ENCODE measurements at places on chromosomes 12 and 14. TPM values are rescaled to one million over a fixed set of nuclear protein-coding genes. Genes with fewer than 3 reads are reported as not detected.

The HOXC5 gene
- total RNA-seq, result 1.1 TPM

The OTX2 gene
- 0.04 TPM for total RNA-seq

The GARIN6 gene
- not detected for total RNA-seq

The SLC17A8 gene
- total RNA-seq, result 0.35 TPM

The KRT73 gene
- 0.09 TPM for total RNA-seq

DNA sequence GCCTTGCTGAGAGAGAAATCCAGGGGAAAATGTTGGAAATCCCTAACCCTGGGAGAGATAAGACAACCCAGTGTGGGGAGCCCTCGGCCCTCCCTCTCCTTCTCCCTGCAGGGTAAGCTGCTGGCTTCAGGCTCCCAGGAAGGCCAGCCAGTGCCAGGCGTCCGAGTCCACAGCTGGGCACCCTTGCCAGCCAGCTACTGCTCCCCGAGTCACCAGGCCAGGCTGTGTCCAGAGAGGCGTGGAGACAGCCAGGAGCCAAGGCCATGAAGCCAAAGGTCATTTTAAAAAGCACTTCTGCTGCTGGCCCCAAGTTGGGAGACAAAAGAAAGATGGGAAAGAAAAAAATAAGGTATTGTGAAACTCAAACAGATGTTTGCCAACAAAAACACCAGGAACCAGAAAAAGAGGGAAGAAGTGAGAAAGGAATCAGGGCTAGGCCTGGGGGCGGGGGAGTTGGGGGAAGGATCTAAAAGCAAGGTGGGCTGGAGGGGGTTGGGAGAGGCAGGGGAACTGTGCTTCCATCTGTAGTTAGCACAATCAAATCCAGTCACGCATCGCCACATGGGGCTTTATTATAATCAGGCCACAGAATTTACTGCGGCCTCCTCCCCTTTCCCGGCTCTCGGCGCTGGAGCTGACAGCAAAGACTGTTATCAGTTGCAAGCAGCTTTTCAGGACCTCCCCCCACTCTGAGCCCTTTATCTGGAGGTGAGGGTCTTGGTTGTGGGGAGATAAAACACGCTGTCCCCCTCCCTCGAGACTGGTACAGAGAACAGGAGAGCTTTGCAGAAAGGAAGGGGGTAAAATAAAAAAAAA, 33.5 kb downstream of the RBM19 start:
- H3K4me1 ChIP-seq, result peaks cover 17% of the 10 kb centered on the region
- H3K36me3 ChIP-seq, result peaks cover 48% of the 10 kb centered on the region
- peak overlapping the region; percentile 17 for H3K27ac ChIP-seq
- H3K4me3 ChIP-seq, result no peak overlapping the region
- DNase-seq, result peak; percentile 28
- H3K27me3 ChIP-seq, result no peaks in the 10 kb centered on the region

DNA sequence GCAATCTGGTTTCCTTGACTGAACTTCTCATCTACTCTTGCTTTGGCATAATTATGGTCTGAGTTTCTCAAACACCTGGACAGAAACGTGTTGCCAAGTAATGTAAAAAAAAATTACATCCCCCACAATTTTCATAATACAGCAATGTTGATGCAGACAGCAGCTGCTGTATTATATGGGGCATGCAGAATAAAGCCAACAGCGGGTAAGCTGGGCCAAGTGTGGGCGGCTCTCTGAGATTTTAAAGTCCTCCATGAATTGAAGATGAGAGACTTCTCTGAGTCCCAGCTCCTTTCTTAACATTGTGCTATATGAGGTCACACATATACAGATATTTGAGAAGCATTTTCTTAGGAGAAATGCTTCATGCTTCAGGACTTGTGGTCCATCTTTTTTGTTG, 881.2 kb downstream of the GALC start:
- H3K36me3 ChIP-seq, result no peaks in the 10 kb centered on the region
- no peaks in the 10 kb centered on the region for H3K4me1 ChIP-seq
- H3K4me3 ChIP-seq, result no peak overlapping the region
- H3K27me3 ChIP-seq, result no peaks in the 10 kb centered on the region

DNA sequence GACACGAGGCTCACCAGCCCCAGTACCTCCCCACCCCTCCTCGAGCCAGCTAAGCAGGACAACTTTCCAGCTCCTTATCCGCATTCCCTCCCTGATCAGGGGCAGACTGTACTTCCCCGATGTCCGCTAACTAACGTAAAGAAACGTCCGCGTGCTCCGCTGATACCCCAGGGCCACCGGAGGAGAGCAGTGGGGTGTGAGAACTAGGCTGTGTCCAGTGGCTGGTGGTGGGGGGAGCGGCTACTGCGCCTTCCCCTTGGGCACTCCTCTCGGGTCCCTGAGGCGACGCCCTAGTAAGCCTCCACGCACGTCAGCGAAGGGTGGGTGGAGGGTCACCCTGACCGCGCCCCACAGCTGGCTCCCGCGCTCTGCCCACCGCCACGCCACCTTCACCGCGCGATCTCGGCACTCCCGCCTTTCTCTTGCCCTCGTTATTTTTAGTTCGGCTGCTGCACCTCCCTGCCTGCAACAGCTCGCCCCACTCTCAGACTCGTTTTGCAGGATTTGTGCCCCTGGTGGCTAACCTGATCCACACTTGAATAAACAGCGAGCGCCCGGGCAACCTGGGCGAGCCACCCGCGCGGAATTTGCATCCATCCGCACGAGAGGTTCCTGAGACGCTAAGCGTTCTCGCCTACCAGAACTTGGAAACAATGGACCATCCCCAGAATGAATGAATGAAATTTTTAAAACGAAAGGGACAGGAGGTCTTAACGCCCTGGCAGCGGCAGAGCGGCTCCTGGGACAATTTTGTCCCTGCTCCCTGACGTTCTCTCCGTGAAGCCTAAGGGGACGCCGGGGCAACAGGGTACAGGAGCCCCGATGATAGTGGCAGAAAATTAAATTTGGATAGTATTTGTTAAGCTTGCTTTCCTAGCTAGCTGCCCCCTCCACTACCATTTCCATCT, 6.9 kb upstream of the BMP4 start:
- peaks cover 25% of the 10 kb centered on the region for H3K27me3 ChIP-seq
- peak overlapping the region; percentile 42 for H3K4me3 ChIP-seq
- H3K27ac ChIP-seq, result no peak overlapping the region
- H3K4me1 ChIP-seq, result peaks cover 14% of the 10 kb centered on the region
- peak; percentile 61 for DNase-seq

GRCh38 chr14:52706286-52706685, 714 bp upstream of the PSMC6 start:
- H3K4me1 ChIP-seq, result peaks cover 2% of the 10 kb centered on the region
- H3K27ac ChIP-seq, result peak overlapping the region; percentile 92
- no peaks in the 10 kb centered on the region for H3K27me3 ChIP-seq
- H3K4me3 ChIP-seq, result peak overlapping the region; percentile 95
- DNase-seq, result no peak

DNA sequence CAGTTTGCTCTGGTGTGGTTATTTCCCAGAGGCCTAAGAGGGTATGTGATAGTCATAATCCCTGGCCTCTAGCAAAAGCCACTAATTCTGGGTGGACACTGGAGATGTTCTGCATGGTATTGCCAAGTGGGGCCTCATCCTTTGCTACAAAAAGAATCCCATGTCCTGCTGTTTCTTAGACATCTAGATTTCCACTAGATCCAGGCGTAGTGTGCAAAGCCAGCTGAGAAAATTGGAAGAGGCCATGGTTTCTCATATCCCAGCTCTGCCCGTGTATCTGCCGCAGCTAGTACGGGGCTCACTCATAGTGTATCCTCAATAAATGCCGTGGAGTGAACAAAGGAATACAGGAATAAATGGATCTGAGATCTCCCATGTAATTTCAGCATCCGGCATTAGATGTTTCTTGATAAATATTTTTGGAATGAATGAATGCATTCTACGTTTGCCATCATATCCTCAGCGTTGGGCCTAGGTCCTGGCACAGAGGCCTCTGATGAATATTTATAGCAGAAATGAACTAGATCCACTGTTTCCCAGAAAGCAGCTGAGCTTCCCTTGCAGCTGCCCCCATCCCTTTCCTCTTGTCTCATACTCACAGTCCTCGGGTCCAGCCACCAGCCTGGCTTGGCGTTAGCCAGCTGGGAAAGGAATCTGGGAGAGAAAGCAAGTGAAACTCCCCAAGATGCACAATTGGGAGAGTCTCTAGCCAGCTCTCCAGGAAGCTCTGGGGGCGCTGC, 76.3 kb upstream of the NOS1 start:
- peaks cover 51% of the 10 kb centered on the region for H3K4me1 ChIP-seq
- peak; percentile 67 for DNase-seq
- no peaks in the 10 kb centered on the region for H3K36me3 ChIP-seq
- peak overlapping the region; percentile 55 for H3K27ac ChIP-seq

DNA sequence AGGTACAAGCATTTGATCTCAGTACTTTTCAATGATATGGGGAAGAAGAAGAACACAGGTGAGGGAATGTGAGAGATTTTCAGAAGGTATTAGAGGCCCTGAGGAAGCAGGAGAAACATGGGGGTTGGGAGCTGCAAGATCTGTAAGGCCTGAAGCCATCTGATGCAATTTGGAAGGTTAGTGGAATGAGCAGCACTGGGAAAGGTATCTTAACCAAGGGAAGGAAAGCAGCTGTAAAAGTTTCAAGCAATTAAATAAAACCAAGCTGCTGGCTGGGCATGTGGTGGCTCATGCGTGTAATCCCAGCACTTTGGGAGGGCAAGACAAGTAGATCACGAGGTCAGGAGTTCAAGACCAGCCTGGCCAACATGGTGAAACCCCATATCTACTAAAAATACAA, 104.4 kb upstream of the PARP11 start:
- H3K27ac ChIP-seq, result no peak overlapping the region
- no peaks in the 10 kb centered on the region for H3K4me1 ChIP-seq
- no peak for DNase-seq

- peak overlapping the region; percentile 99 for H3K27ac ChIP-seq
- peaks cover 33% of the 10 kb centered on the region for H3K36me3 ChIP-seq
- peaks cover 16% of the 10 kb centered on the region for H3K27me3 ChIP-seq
- DNase-seq, result peak; percentile 43
Observed at GRCh38 chr12:52010692-52011601, 4.2 kb downstream of the TAMALIN start.

DNA sequence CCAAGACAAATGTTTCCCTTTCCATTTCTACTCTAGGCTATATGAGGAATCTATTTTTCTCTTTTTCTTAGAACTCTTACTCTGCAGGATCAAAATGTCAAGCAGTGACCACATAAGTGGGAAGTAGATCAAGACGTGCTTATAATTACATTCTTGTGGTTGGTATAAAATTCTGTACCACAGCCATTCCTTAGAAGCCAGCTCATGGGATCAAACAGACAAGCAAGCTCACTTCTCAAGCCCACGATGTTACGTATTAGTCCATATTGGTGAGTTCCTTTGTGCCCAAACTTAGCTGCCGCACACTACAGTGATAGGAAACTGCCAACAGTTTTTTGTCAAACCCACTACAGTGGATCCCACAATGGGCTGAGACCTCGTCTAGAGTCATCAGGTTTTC, 53.4 kb downstream of the IFNG start:
- no peaks in the 10 kb centered on the region for H3K4me1 ChIP-seq
- H3K27me3 ChIP-seq, result no peaks in the 10 kb centered on the region
- no peaks in the 10 kb centered on the region for H3K36me3 ChIP-seq
- DNase-seq, result no peak
- no peak overlapping the region for H3K27ac ChIP-seq

GRCh38 chr12:128606051-128606450, 217.7 kb downstream of the SLC15A4 start:
- peaks cover 20% of the 10 kb centered on the region for H3K4me1 ChIP-seq
- no peak overlapping the region for H3K4me3 ChIP-seq
- H3K27ac ChIP-seq, result no peak overlapping the region
- H3K36me3 ChIP-seq, result no peaks in the 10 kb centered on the region
- peak; percentile 82 for DNase-seq

- H3K36me3 ChIP-seq, result peaks cover 12% of the 10 kb centered on the region
- no peak overlapping the region for H3K4me3 ChIP-seq
- H3K27me3 ChIP-seq, result no peaks in the 10 kb centered on the region
- H3K4me1 ChIP-seq, result no peaks in the 10 kb centered on the region
- no peak for DNase-seq
Observed at GRCh38 chr12:71704920-71705319, 19.0 kb downstream of the TMEM19 start.

DNA sequence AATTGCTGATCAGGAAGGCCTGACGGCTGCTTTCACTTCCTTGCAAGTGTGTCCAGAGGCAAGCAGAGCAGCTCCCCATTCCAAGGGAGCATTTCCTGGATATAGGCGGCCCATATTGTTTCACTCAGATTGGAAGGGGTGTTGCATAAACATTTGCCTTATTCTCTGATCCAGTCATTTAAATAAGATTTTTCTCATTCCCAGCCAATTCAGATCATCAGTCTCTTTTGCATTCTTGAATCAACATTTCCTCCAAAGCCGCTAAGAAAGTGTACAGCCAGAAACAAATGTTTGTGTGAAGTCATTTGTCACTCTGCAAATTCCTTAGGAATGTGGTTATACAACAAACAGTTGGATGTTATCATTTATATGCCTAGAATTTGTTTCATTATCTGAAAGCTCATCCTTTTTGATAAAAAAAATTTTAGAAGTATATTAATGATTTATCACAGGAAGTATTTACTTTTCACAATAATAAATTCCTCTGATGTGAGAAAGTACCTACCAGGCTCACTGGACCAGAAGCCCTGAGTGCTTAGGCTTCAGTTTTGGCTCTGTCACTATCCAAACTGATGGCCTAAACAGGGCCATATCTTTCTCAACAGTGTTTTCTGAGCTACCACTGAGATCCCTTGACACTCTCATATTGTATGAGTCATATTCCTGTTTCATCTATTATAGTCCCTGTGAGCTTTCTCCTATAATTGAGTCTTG, 379.6 kb downstream of the CCDC91 start:
- DNase-seq, result peak; percentile 80
- no peaks in the 10 kb centered on the region for H3K36me3 ChIP-seq
- peaks cover 3% of the 10 kb centered on the region for H3K4me1 ChIP-seq
- no peaks in the 10 kb centered on the region for H3K27me3 ChIP-seq

DNA sequence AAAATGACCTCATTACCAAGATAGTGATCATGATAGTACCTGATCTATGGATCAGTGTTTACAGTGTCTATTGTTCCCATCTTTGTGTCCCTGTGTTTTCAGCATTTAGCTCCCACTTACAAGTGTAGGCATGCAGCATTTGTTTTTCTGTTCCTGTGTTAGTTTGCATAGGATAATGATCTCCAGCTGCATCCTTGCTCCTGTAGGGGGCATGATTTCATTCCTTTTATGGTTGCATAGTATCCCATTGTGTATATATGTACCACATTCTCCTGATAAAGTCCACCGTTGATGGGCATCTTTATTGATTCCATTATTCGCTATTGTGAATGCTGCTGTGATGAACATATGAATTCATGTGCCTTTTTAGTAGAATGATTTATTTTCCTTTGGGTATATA, 215.4 kb upstream of the NAV3 start:
- H3K27ac ChIP-seq, result no peak overlapping the region
- no peaks in the 10 kb centered on the region for H3K27me3 ChIP-seq
- DNase-seq, result no peak
- H3K4me1 ChIP-seq, result no peaks in the 10 kb centered on the region
- no peak overlapping the region for H3K4me3 ChIP-seq
- H3K36me3 ChIP-seq, result no peaks in the 10 kb centered on the region

- H3K4me3 ChIP-seq, result no peak overlapping the region
- no peaks in the 10 kb centered on the region for H3K4me1 ChIP-seq
- no peaks in the 10 kb centered on the region for H3K36me3 ChIP-seq
- H3K27ac ChIP-seq, result no peak overlapping the region
- H3K27me3 ChIP-seq, result peaks cover 6% of the 10 kb centered on the region
Observed at GRCh38 chr12:125255935-125256633, 190.8 kb downstream of the AACS start.

- H3K4me3 ChIP-seq, result no peak overlapping the region
- peaks cover 55% of the 10 kb centered on the region for H3K36me3 ChIP-seq
- no peaks in the 10 kb centered on the region for H3K27me3 ChIP-seq
Observed at GRCh38 chr12:132754160-132754932, 7.3 kb downstream of the ANKLE2 start.

Data from muscle of leg (tissue), 16 donors.